Iris pigment epithelial cell (primary cell): ENCODE measurements at places on chromosomes 6 and 20.

GRCh38 chr20:54793291-54793992 is 318.0 kb downstream of the DOK5 start:
- DNase-seq: no peak

GRCh38 chr6:2063547-2063946 is 181.9 kb downstream of the GMDS start:
- no peak for DNase-seq

- no peak for DNase-seq
Measured at GRCh38 chr20:50510706-50511542, 741 bp downstream of the PTPN1 start.

DNA sequence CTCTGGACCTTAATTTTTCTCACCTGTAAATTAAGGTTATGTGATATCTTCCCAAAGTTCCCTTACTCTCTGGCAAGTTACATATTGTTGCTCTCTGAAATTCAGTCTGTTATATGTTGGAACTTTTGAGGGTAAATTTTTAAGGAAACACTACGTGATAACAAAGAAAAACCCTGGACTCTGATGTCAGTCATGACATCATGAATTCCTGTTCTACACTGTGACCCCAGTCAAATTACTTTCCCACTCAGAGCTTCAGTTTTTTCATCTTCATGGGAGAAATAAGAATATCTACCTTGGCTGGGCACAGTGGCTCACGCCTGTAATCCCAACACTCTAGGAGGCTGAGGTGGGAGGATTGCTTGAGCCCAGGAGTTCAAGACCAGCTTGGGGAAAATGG is 164.6 kb upstream of the RALGAPA2 start:
- no peak for DNase-seq

DNA sequence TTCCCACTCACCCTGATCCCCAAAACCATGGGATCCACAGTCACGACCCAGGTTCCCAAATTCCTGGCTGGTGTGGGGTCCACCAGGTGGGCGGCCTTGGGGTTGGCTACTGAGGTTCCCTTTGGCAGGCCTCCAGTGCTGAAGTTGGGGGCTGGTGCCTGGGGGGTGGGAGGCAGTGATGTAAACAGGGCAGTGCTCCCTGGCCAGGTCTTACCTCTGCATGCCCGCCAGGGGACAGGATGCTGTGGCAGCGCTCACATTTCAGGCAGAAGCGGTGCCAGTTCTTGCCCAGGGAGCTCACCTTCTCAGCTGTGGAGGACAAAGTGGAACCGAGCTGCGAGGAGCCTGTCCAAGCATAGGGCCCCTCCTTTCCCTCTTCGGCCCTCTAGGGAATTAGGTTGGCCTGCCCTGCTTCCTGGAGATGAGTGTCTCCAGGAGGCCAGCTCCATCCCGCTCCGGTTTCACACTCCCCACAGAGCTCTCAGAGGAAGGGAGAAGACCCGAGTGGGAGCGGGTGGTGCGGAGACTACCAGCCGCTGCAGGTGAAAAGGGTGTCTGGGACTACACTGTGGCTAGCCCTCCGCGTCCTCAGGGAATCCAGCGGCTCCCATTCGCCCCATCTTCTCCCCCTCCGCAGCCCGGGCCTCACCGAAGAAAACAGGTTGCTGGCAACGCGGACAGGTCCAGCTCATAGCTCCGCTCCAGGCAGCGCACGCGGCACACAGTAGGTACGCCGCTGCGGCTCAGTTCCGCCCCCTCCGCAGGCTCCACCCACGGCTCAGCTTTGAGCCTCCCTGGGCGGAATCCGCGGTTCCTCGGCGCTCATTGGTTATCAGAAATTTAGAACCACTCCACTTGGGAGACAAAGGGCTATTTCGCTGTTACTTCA is at the start of gene CRIP3:
Gene CRIP3, minus strand, starts transcription at position 726 of the 889 bp plus-strand sequence. Its CDS starts 34 bp downstream, at position 692.
- no peak for DNase-seq

DNA sequence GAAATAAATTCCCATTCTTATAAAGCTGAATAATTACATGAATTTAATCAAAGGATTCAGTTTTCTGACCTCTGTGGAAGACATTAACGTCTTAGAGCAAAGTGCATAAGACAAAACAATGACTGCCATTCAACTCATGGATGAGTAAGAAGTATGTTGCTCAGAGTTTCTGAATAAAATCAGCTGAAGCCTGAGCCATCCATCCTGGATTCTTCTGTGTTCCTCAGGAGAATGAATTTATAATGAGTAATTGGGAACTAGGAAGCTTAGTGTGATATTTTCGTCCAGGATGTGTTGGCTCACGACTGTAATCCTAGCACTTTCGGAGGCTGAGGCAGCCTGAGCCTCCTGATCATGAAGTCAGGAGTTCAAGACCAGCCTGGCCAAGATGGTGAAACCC is 62.8 kb downstream of the PERP start:
- peak; percentile 1 for DNase-seq

GRCh38 chr6:25963426-25964123 is 973 bp downstream of the TRIM38 start:
- peak; percentile 45 for DNase-seq

- DNase-seq: no peak
Measured at GRCh38 chr6:93858213-93858612, 438.9 kb upstream of the EPHA7 start.

GRCh38 chr20:19975436-19975799 is 41.7 kb upstream of the NAA20 start:
- DNase-seq: peak; percentile 71

DNA sequence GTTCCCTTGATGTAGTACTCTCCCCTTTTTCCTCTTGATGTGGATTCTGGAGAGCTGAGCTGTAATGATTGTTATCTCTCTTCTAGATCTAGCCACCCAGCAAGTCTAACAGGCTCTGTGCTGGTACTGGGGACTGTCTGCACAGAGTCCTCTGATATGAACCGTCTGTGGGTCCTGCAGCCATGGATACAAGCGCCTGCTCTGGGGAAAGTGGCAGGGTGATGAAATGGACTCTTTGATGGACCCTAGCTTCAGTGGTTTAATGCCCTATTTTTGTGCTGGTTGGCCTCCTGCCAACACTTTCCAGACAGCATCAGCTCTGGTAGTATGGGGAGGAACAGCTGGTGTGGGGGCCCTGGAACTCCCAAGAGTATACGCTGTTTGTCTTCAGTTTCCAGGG is 216.3 kb downstream of the ADGRG6 start:
- DNase-seq: no peak

- peak; percentile 38 for DNase-seq
Measured at GRCh38 chr6:15355683-15356099, 109.8 kb downstream of the JARID2 start.

GRCh38 chr6:35624341-35625070 is 64.2 kb downstream of the FKBP5 start:
- DNase-seq: no peak

DNA sequence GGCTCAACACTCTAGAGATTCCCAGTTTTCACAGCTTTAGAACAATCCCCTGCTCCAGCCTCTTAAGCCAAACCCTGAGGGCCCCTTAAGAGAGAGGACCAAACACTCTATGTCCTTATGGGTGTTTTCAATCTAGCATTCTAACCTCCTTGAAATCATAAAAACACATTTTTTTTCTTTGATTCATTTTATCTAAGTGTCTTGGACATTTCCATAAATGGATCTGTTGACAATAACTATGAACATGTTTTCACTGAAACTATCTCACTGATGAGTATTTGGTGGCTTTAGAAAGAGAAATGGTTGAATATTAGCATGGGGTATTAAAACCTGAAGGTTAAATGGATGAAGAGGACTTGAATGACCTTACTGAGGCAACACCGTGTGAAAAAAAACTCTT is 27.6 kb upstream of the PDE7B start:
- no peak for DNase-seq

DNA sequence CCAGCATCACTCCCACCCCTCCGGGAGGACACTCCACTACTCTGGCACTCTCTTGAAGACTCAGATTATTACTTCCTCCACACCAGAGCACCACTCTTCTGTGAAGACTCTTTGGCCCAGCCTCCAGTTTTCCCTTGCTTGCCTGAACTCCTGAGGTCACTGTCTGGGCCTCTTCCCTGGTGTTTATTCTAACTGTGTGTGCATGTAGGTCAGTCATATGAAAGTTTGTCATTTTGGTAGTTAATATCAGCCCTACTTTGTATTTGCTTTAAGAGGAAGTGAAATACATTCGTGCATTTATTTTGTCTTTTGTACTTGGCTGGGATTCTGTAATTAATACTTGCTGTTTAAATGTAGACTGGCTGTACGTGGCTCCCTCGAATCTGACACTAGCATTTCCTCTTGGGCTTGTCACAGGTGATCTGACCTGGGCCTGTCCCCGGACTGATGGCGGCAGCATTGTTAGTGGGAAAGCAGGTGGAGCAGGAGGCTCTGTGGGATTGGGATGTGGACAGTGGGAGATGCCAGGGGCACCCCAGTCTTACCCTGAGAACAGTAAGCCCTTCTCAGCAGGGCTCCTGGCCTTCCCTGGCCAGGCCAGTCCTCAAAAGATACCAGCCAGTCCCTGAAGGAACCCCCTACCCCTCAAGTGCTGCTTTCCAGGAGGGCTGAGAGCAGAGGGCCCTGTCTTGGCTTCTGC is 350.5 kb downstream of the CDC5L start:
- no peak for DNase-seq

DNA sequence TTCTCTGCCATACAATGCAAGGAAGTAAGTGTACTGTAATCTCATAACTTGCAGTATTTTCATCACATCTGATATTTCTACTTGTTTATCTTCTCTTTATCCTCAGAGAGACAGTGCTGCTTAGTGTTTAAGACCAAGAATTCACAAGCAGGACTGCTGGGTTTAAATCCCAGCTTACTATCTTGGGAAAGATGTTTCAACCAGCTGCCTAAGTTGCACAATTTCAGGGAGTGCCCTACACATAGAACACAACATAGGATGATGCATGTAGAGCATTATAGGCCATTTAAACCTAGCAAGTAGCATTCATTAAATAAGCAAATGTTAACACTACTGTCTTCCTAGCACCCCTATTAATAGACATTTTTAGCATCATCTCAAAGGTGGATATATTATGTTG is 205.2 kb upstream of the CEP162 start:
- peak; percentile 73 for DNase-seq

GRCh38 chr6:46733341-46733801 is 1.8 kb downstream of the PLA2G7 start:
- DNase-seq: no peak

DNA sequence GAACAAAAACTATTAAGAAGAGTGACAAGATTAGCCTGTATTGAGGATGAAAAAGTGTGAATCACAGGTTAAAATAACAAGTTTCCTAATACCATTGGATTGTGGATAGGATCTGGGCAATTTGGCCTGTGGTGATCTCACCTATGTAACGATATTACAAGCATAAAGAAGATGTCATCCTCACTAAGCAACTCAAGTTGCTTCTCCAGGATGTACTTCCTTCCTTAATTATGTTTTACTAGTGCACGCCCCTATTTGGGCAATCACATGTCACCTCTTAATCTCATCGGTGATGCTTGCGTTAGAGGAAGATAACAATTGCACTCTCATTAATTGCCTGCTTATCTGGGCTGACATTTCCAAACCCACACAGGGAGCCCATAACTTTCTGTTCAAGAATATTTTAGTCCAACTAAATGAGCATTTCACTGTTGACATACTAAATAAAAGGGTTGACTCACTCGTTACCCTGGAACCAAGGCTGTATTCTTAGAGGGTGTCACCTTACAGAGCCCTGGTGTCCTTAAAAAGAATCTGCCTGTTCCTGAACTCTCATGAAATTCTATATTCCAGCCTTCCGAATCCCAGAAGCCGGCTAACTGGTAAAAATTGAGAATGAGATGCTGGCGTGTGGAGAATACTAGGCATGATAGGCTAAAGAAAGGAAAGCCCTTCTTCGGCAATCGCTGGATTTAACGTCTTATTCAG is 88.2 kb upstream of the ATXN1 start:
- peak; percentile 65 for DNase-seq

- no peak for DNase-seq
Measured at GRCh38 chr6:151998784-151999183, 191.3 kb downstream of the ESR1 start.

DNA sequence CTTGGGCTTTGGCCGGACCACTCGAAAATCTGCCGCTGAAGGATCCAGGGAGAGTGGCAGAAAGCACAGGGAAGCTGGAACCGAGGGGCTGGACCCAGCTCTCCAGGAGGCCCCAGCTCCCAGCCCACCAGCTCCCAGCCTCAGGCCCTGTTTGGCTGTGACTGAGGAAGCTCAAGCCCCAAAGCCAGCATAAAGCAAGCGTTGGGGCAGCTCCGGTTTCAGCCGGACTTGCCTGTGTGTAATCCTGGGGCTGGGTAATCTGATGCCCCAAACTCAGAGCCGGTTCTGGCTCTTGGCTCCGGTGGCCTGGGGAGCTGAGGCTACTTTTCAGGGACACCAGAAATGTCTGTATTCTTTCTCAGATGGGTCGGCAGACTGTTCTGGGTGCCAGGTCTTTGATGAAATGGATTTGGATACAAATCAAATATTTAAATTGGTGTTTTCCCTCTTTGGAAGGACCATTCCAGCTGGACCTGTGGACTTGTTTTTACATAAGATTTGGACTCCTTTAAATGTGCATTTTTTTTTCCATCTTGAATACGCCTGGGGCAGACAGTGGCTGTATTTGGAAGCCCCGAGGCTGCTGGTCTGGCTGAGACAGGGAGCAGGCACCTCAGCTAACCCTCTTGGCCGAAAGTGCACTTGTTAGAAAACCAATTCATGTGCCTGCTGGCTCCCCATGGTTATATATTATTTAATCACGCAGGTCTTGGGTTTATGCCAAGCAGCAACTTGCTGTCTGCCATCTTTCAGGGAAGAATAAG is 29.7 kb downstream of the RPP40 start:
- peak; percentile 76 for DNase-seq

GRCh38 chr20:57128044-57128757 is 138.2 kb downstream of the BMP7 start:
- no peak for DNase-seq

- DNase-seq: no peak
Measured at GRCh38 chr6:168826726-168827585, 386.0 kb downstream of the SMOC2 start.

GRCh38 chr6:9628819-9629218 is 786.1 kb downstream of the TFAP2A start:
- DNase-seq: peak; percentile 58

DNA sequence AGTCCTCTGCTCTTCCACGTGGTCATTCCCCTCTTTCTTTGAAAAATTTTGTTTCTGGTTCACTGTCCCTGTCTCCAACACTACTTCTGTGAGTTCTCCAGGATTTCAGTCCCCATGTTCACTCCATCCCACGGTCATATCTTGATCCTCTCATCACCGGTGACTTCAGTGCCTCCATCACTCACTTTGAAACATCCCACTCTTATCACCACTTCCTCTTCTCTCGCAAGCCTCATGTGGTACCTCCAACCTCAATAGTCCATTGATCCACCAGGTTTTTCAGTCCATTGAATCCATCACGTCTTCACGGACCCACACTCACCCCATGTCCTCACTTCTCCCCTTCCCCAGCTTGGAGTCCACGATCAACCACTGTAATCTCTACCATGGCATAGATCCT is 64.8 kb downstream of the CARMIL1 start:
- DNase-seq: no peak

GRCh38 chr20:44714701-44715498 is at the start of gene CCN5:
TSS of gene CCN5 (plus strand) at chr20:44715369. CDS start at chr20:44715391, 22 bp downstream.
- peak; percentile 78 for DNase-seq

GRCh38 chr20:64039293-64040160 is 3.5 kb downstream of the C20orf204 start:
- DNase-seq: no peak
